ENCODE measurements at places on chromosomes 2 and 18.

DNA sequence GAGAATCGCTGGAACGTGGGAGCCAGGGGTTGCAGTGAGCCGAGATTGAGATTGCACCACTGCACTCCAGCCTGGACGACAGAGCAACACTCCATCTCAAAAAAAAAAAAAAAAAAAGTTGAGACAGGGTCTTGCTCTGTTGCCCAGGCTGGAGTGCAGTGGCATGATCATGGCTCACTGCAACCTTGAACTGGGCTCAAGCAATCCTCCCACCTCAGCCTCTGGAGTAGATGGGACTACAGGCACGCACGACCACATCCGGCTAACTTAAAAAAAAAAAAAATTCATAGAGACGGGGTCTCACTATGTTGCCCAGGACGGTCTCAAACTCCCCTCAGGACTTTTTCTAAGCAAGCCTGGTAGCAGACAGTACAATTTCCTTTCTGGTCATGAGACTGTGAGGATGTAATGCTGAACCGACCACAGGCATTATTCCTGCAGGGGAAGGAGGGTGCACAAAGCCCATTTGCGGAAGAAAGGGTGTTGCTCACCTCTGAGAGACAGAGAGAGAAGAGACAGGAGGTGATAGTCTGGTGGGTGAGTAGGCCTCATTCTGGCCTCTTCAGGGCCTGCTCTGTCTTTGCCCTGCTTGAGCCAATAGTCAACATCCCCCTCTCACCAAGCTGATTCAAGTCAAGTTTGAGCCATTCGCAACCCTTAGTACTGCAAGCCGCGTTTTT, 205.3 kb downstream of the ZFP36L2 start:
- DNase-seq: no peak

DNA sequence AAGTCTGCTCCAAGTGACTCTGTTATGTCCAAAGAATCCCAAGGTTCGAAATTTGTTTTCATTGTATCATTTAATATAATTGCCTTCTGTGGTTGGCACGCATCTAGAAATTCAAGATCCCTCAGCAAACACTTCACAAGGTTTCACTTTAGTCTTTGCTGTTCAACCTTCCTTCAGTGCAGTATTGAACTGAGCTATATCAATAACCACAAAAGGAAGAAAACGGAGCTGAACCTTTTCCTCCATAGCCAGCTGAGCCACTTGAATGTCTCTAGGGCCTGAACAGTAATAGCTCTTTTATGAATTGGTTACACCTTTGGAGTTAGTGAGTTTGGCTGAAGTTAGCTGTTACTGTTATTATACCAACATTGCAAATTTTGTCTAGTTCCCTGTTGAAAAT, 357.7 kb upstream of the HNRNPA3 start:
- no peak for DNase-seq

DNA sequence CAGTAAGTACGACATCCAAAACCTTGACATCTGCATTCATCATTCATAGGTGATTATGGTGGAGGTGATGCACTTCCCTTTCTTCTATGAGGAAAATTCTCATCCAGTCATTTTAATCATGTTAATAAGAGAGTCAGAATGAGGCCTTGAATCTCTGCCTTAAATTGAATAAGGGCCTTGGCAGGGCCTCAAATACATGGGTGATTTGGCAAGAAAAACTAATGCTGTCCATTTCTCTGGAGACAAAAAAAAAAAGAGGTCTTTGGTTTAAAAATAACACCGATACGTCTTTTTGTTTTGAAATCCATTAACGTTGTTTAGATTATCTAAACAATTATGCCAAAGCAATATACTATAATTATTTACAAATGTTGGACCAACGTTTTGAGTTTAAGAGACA, 8.1 kb downstream of the COLEC12 start:
- no peak for DNase-seq

GRCh38 chr2:137154946-137155345, 389.6 kb downstream of the THSD7B start:
- no peak for DNase-seq

GRCh38 chr18:55862693-55863390, 274.9 kb upstream of the TCF4 start:
- no peak for DNase-seq

DNA sequence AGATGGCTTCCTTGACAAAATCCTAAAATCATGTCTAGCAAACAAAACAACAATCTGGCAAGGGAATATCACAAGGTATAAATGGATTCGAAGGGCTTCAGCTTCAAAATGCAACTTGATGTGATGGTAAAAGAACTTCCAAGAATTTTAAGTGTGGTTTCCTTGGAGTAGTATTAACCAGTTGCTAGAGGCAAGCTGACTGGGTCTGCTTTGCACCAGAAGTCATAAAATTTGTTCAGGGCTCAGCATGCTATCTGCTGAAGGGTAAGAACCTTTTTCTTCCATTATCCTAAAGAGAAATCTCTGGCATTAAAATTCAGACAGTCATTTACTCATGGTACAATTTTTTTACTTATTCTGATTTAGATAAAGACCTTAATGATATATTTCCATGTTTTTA, 516.7 kb downstream of the TXNL1 start:
- DNase-seq: no peak

GRCh38 chr2:155115846-155116245, 417.4 kb downstream of the KCNJ3 start:
- DNase-seq: no peak

Data from stimulated activated CD4-positive, alpha-beta T cell treated with anti-CD3 and anti-CD28 coated beads, TNF-alpha, amount 100 ng/mL, for 1 hour (primary cell).